Transverse colon (tissue), 4 donors: ENCODE measurements at places on chromosomes 12 and 14. TPM values are rescaled to one million over a fixed set of nuclear protein-coding genes. Genes with fewer than 3 reads are reported as not detected.
A peak's percentile ranks its signal among the peaks of the same experiment; 100 is the strongest.

SART3 gene
- 83.8 TPM for total RNA-seq

- no peaks in the 10 kb centered on the region for H3K36me3 ChIP-seq
- no peaks in the 10 kb centered on the region for H3K27me3 ChIP-seq
- no peak overlapping the region for H3K4me3 ChIP-seq
- no peak overlapping the region for H3K27ac ChIP-seq
Observed at GRCh38 chr14:74077401-74077800, 6.9 kb downstream of the ALDH6A1 start.

DNA sequence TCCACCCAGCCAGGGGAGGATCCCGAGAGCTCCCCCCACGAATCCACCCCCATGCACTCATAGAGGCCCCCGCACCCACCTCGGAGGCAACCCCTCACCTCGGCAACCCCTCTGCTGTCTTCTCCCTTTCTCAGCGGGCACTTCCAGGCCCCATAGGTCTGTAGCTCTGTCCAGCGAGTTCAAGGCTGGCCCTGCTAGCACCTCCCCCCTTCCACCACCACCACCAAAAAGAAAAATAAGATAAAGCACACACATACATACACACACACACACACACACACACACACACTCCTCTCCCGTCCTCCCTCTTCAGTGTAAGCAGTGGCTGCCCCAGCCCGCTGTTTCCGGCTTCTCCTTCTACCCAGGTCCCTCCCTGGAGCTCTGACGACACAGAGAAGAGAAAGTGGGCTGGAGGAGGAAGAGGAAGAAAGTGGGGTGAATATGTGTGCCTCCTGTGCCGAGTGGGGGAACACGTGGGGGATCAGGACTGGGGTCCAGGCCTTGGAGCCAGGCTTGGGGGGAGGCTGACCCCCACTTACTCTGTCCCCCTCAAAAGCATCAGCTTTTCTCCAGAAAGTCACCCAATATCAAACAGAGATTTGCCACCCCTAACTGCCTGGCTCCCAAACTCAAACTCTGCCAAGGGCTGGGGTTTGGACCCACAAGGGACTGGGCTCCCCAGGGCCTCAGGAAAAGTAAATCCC is at the start of gene STAT6:
TSS of gene STAT6 (minus strand) at position 332 of the 704 bp plus-strand sequence. CDS start 3,084 bp downstream, outside the sequence.
- DNase-seq = peak; percentile 91
- peaks cover 29% of the 10 kb centered on the region for H3K4me1 ChIP-seq
- no peaks in the 10 kb centered on the region for H3K27me3 ChIP-seq
- peak within 1 kb of the TSS; percentile 55 for H3K4me3 ChIP-seq

EGLN3 gene
- 51.9 TPM for total RNA-seq

AICDA gene
- total RNA-seq = not detected

DNA sequence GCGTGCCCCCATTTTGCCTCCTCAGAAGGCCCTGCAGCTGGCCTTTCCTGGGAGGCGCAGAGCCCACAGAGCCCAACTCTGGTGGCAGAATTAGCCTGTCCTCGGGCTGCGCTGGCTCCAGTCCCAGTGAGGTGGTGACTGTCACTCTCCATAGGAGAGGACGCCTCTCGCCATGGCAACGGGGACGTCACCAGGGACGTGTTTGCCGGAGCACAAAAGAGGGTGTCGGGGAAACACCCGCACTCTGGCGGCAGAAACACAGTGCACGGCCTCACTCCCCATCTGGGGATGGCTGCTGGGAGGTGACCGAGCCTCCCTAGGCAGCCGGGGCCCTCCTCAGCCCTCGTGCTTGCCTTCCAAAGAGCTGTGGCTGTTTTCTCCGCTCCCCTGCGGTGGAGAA is 50.2 kb upstream of the NCOR2 start:
- DNase-seq = no peak
- no peak overlapping the region for H3K27ac ChIP-seq
- H3K36me3 ChIP-seq = no peaks in the 10 kb centered on the region
- no peaks in the 10 kb centered on the region for H3K4me1 ChIP-seq
- H3K4me3 ChIP-seq = no peak overlapping the region

INSM2 gene
- total RNA-seq = not detected

KRT6C gene
- total RNA-seq = 23.9 TPM

DNA sequence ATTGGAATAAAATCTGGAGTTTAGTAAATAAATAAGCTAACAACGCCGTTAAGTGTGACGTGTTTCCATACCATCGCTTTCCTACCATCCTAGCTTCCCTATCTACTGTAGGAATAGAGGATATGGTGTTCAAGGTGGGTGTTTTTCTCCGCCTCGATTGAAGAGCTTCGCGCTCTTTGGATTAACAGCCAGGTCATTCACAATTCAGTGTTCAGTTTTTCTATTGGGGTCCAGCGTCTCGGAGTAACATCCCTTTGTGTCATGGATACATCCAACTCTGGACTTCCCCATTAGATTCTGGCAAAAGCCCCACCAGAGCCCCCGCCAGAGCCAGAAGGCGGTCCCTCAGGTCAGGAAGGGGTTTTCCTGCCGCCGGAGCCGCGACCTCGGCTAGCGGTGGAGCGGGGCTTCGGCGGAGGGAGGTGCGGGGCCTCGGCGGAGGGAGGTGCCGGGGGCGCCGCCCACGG is 1.2 kb upstream of the SRGAP1 start:
- H3K36me3 ChIP-seq = no peaks in the 10 kb centered on the region
- H3K4me1 ChIP-seq = peaks cover 24% of the 10 kb centered on the region
- DNase-seq = no peak
- no peaks in the 10 kb centered on the region for H3K27me3 ChIP-seq
- peak overlapping the region; percentile 89 for H3K4me3 ChIP-seq
- H3K27ac ChIP-seq = peak overlapping the region; percentile 95

VASH1 gene
- 3.8 TPM for total RNA-seq

GRCh38 chr14:43014338-43014737 is 1407.7 kb downstream of the LRFN5 start:
- H3K27me3 ChIP-seq = no peaks in the 10 kb centered on the region
- no peak overlapping the region for H3K4me3 ChIP-seq
- H3K27ac ChIP-seq = no peak overlapping the region
- DNase-seq = no peak
- no peaks in the 10 kb centered on the region for H3K36me3 ChIP-seq

GRCh38 chr14:76753541-76754198 is 7.6 kb upstream of the VASH1 start:
- H3K27ac ChIP-seq = no peak overlapping the region
- no peak overlapping the region for H3K4me3 ChIP-seq
- no peaks in the 10 kb centered on the region for H3K36me3 ChIP-seq
- no peak for DNase-seq
- H3K4me1 ChIP-seq = no peaks in the 10 kb centered on the region

GRCh38 chr14:41096131-41096530 is 510.5 kb upstream of the LRFN5 start:
- H3K36me3 ChIP-seq = no peaks in the 10 kb centered on the region
- H3K27ac ChIP-seq = no peak overlapping the region
- H3K4me1 ChIP-seq = no peaks in the 10 kb centered on the region
- no peaks in the 10 kb centered on the region for H3K27me3 ChIP-seq
- DNase-seq = no peak

GRCh38 chr12:96233939-96234461 is 39.8 kb downstream of the ELK3 start:
- peaks cover 51% of the 10 kb centered on the region for H3K4me1 ChIP-seq
- peak overlapping the region; percentile 90 for H3K27ac ChIP-seq
- H3K27me3 ChIP-seq = no peaks in the 10 kb centered on the region
- H3K36me3 ChIP-seq = no peaks in the 10 kb centered on the region

DNA sequence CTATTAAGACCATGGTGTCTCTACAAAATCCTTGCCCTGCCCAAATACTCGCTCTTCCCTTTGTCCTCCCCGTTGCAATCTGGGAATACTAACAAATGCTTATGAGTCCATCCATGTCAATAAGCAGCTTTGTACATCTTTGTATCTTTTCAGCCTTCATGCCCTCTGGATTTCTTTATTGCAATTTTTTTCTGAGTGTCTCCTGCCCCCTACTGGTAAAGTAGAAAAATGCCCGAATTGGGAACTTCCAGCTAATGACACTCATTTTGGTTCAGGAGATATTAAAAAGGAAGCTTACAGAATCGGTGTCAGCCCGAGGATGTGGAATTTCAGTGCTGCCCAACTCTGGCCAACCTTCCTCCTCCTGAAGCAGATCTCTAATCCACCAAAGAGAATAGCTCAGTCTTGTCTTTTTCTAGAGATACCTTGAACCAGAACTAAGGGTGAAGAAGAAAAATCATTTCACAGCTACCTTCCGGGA is 46.0 kb downstream of the SH2B3 start:
- no peak for DNase-seq
- peaks cover 8% of the 10 kb centered on the region for H3K4me1 ChIP-seq
- H3K27me3 ChIP-seq = no peaks in the 10 kb centered on the region
- H3K27ac ChIP-seq = no peak overlapping the region
- peaks cover 26% of the 10 kb centered on the region for H3K36me3 ChIP-seq

DNA sequence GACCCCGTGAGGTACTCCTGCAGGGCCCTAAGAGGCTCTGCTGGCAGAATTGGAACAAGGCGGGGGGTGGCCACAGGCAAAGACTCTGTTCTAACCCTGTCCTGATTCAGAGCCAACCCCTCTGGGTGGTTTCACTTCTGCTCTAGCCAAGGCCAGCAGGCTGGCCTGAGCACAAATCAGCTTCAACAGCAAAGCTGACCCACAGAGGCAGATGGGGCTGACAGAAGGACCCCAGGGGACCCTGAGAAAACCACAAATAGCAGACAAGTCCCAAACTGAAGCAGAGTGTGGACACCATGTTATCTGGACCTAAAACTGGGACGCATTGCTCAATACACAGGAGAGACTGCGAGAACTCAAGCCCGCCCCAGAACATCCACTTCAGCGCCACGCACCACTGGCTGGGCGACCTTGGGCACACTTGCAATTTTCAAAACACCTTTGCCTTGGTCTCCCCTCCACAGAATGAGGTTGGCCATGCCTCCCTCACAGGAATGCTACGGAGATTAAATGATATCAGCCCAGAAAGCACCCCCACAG is 76.4 kb upstream of the DICER1 start:
- H3K27me3 ChIP-seq = no peaks in the 10 kb centered on the region
- no peak overlapping the region for H3K4me3 ChIP-seq
- peak; percentile 61 for DNase-seq
- peak overlapping the region; percentile 71 for H3K27ac ChIP-seq
- peaks cover 18% of the 10 kb centered on the region for H3K4me1 ChIP-seq
- no peaks in the 10 kb centered on the region for H3K36me3 ChIP-seq

ADAMTS20 gene
- total RNA-seq = not detected

SERPINA9 gene
- total RNA-seq = not detected

PTCSC3 gene
- not detected for total RNA-seq

GRCh38 chr14:26527095-26527494 is 70.7 kb downstream of the NOVA1 start:
- no peak for DNase-seq
- no peak overlapping the region for H3K4me3 ChIP-seq
- peaks cover 3% of the 10 kb centered on the region for H3K4me1 ChIP-seq
- H3K27ac ChIP-seq = no peak overlapping the region
- no peaks in the 10 kb centered on the region for H3K27me3 ChIP-seq
- no peaks in the 10 kb centered on the region for H3K36me3 ChIP-seq

GRCh38 chr12:82687021-82688011 is 610 bp downstream of the TMTC2 start:
- no peaks in the 10 kb centered on the region for H3K36me3 ChIP-seq
- no peaks in the 10 kb centered on the region for H3K27me3 ChIP-seq
- H3K4me1 ChIP-seq = peaks cover 21% of the 10 kb centered on the region
- peak overlapping the region; percentile 93 for H3K27ac ChIP-seq

DNA sequence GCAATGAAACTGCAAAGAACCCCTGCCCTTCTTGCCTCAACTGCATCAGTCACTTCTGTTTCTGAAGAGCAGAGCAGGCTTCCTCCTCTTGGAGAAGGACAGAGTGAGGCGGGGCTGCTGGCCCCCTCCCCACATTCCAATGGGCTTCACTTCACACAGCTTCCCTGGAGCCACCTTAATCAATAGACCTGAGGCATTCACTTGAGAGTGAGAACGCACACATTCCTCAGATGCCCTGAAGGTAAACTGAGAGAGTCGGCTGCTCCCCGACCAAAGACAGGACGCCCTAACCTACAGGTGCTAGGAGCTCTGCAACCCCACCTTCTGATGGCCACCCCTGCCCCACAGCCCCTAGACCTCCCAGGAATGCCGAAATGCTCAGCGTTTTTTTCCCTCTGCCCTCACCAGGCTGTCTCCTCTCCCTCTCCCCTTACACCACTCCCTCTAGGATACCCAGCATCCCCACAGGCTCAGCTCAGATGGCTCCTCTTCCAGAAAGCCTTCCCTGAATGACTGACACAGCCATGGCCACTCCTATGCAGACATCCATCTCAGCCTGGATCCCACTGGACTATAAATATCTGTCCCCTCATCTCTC is 31.1 kb downstream of the SYNE3 start:
- H3K27ac ChIP-seq = no peak overlapping the region
- H3K36me3 ChIP-seq = no peaks in the 10 kb centered on the region
- peaks cover 38% of the 10 kb centered on the region for H3K4me1 ChIP-seq

- no peak overlapping the region for H3K27ac ChIP-seq
- H3K4me3 ChIP-seq = no peak overlapping the region
- peaks cover 12% of the 10 kb centered on the region for H3K4me1 ChIP-seq
- DNase-seq = no peak
Observed at GRCh38 chr12:103494734-103495468, 867 bp downstream of the C12orf42 start.

GRCh38 chr12:81819991-81820633 is 61.0 kb upstream of the PPFIA2 start:
- no peaks in the 10 kb centered on the region for H3K36me3 ChIP-seq
- H3K4me3 ChIP-seq = no peak overlapping the region
- no peak for DNase-seq
- no peak overlapping the region for H3K27ac ChIP-seq

GPR68 gene
- total RNA-seq = not detected

DNA sequence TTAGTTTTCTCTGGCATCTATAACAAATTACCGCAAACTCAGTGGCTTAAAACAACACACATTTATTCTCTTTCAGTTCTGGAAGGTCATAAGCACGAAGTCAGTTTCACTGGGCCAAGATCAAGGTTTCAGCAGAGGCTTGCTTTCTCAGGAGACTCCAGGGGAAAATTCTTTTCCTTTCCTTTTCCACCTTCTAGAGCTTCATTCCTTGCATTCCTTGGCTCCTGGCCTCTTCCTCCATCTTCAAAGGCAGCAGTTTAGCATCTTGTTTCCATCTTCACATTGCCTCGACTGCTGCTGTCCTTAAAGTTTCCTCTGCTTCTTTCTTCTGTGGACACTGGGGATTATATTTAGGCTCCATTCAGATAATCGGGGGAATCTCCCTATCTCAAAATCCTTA is 106.1 kb downstream of the PDE3A start:
- no peaks in the 10 kb centered on the region for H3K27me3 ChIP-seq
- H3K36me3 ChIP-seq = no peaks in the 10 kb centered on the region
- no peak overlapping the region for H3K27ac ChIP-seq
- no peak overlapping the region for H3K4me3 ChIP-seq

- no peaks in the 10 kb centered on the region for H3K4me1 ChIP-seq
- no peak overlapping the region for H3K27ac ChIP-seq
- no peaks in the 10 kb centered on the region for H3K27me3 ChIP-seq
- no peak for DNase-seq
- no peaks in the 10 kb centered on the region for H3K36me3 ChIP-seq
Observed at GRCh38 chr12:668090-668481, 4.8 kb upstream of the NINJ2 start.

NEUROD4 gene
- total RNA-seq = not detected
